Smooth muscle cell of the umbilical artery (primary cell): ENCODE measurements at places on chromosomes 7 and 10. TPM values are rescaled to one million over a fixed set of nuclear protein-coding genes. Genes with fewer than 3 reads are reported as not detected.

KBTBD2 gene
- total RNA-seq = 42.8 and 43.7 TPM in 2 replicates

TRPV5 gene
- total RNA-seq = not detected in 2 replicates

SEMA4G gene
- 1.2 and 1.4 TPM in 2 replicates for total RNA-seq

PDE6C gene
- not detected in 2 replicates for total RNA-seq

CCDC3 gene
- 0.05 TPM in 1 of 2 replicates, not detected in the other for total RNA-seq

OR9A2 gene
- not detected in 2 replicates for total RNA-seq

HTR5A gene
- total RNA-seq = not detected in 2 replicates

AKR1D1 gene
- not detected in 2 replicates for total RNA-seq

TUBB8 gene
- total RNA-seq = not detected in 2 replicates

PHF14 gene
- 24.9 and 30.7 TPM in 2 replicates for total RNA-seq

RAB11FIP2 gene
- 19.0 and 24.6 TPM in 2 replicates for total RNA-seq

RRP12 gene
- total RNA-seq = 16.9 and 29.6 TPM in 2 replicates

ZMIZ1 gene
- total RNA-seq = 31.2 and 40.2 TPM in 2 replicates

GRM3 gene
- not detected in 2 replicates for total RNA-seq

CALHM1 gene
- total RNA-seq = not detected in 2 replicates

BBIP1 gene
- total RNA-seq = 22.0 and 26.4 TPM in 2 replicates

HSPB1 gene
- total RNA-seq = 42.8 and 52.2 TPM in 2 replicates

MLLT10 gene
- 24.1 and 35.6 TPM in 2 replicates for total RNA-seq

RNF32 gene
- 0.69 and 1.8 TPM in 2 replicates for total RNA-seq

ATOH7 gene
- total RNA-seq = not detected in 2 replicates

ZNF479 gene
- not detected in 2 replicates for total RNA-seq

AP1S1 gene
- total RNA-seq = 162 and 177 TPM in 2 replicates

RSPH10B2 gene
- 0.05 TPM in 1 of 2 replicates, not detected in the other for total RNA-seq

ITIH2 gene
- total RNA-seq = under 0.01 TPM in 1 of 2 replicates, not detected in the other

NEUROG3 gene
- not detected in 2 replicates for total RNA-seq

LOXL4 gene
- total RNA-seq = 113 and 240 TPM in 2 replicates

RGR gene
- not detected in 2 replicates for total RNA-seq

KIN gene
- 7.7 and 8.4 TPM in 2 replicates for total RNA-seq

SPDYE9 gene
- total RNA-seq = not detected in 2 replicates

GAD2 gene
- total RNA-seq = not detected in 2 replicates

MALRD1 gene
- under 0.01 and 0.14 TPM in 2 replicates for total RNA-seq

PIK3CG gene
- total RNA-seq = not detected in 2 replicates

ZNF804B gene
- not detected in 2 replicates for total RNA-seq

ZNF467 gene
- total RNA-seq = 0.14 and 0.59 TPM in 2 replicates

SLC39A12 gene
- not detected in 2 replicates for total RNA-seq

PON3 gene
- not detected in 2 replicates for total RNA-seq

ITIH5 gene
- total RNA-seq = 0.05 and 0.30 TPM in 2 replicates

CYP3A7 gene
- total RNA-seq = 0.30 and 1.1 TPM in 2 replicates
